Glomerular endothelial cell (primary cell): ENCODE measurements at places on chromosomes 7 and 10. TPM values are rescaled to one million over a fixed set of nuclear protein-coding genes. Genes with fewer than 3 reads are reported as not detected.

The SLC18A2 gene
- 0.10 TPM in 1 of 2 replicates, not detected in the other for total RNA-seq

The PIK3CG gene
- total RNA-seq: 8.8 and 14.8 TPM in 2 replicates

The INHBA gene
- total RNA-seq: 20.2 and 53.6 TPM in 2 replicates

The SPDYE18 gene
- 0.35 TPM in 1 of 2 replicates, not detected in the other for total RNA-seq
